Endothelial cell of umbilical vein (primary cell): ENCODE measurements at places on chromosomes 2 and 18. TPM values are rescaled to one million over a fixed set of nuclear protein-coding genes. Genes with fewer than 3 reads are reported as not detected.

The GPR39 gene
- 0.20 TPM in 1 of 2 replicates, not detected in the other for total RNA-seq

The SCYGR4 gene
- not detected in 2 replicates for total RNA-seq

The CD8B gene
- total RNA-seq, result not detected in 2 replicates

The PPP1R1C gene
- total RNA-seq, result 0.55 TPM in 1 of 2 replicates, not detected in the other

The OR6B2 gene
- total RNA-seq, result not detected in 2 replicates

The NR4A2 gene
- 1.0 and 1.8 TPM in 2 replicates for total RNA-seq

The GALNT5 gene
- not detected in 2 replicates for total RNA-seq

The TMEM17 gene
- 0.91 and 1.2 TPM in 2 replicates for total RNA-seq

The UGT1A3 gene
- total RNA-seq, result not detected in 2 replicates

The KCNG2 gene
- not detected in 2 replicates for total RNA-seq

The TLX2 gene
- total RNA-seq, result not detected in 2 replicates

The CAPN14 gene
- 0.15 and 0.23 TPM in 2 replicates for total RNA-seq

The ARHGAP28 gene
- total RNA-seq, result 21.0 and 23.4 TPM in 2 replicates

The SERPINB12 gene
- total RNA-seq, result not detected in 2 replicates

The LYG2 gene
- total RNA-seq, result not detected in 2 replicates

DNA sequence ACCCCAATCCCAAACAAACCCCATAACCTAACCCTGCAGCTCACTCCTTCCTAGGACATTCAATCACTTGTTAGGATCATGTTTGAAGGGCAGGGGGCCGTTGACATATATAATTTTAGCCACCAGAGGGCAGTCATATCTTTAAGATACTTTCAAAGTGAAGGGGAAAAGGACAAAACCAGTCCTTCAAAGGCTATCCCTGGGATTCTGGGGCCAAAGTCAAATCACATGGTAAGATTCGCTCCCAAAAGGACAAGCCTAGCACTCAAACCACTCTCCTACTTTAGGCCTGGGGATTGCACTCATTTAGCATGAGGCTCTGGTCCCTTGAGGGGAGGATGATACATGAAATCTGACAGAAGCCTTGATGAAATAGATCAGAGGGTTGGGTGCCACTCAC, 44.6 kb downstream of the HAUS1 start:
- DNase-seq, result peak; percentile 66

- DNase-seq, result no peak
These were observed 442.1 kb upstream of the TCF4 start for GRCh38 chr18:56030060-56030459.

DNA sequence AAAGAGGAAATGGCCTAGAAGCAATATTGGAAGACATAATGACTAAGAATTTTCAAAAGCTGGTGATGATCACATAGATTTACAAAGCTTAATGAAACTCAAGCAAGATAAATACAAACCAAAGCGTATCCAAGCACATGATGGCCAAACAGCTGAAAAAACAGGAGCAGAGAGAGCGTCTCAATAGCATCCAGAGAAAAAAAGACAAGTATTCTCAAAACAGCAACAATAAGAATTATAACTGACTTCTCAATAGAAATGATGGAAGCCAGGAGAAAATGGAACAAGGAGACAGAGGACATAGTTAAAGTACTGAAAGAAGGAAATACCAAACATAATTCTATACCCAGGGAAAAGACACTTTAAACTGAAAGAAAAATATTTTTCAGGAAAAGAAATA, 437.2 kb upstream of the TNP1 start:
- DNase-seq, result no peak

- no peak for DNase-seq
These were observed 30.9 kb upstream of the OSBPL6 start for GRCh38 chr2:178163395-178163794.

DNA sequence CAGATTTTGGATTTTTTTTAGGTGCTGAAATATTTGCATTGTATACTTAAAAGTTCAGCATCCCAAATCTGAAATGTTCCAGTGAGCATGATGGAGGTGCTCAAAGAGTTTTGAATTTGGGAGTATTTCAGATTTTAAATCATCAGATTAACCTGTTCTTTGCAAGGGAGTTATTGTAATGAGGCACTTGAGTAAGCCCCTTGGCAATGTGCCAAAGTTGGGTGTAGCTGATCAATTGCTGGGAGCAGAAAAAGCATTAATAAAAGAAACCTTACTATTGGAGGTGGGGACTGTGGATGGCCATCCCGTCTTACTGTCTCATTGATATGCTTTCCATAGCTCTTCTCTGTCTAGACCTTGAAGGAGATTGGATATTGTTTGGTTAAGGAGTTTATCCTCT, 28.3 kb downstream of the MALT1 start:
- no peak for DNase-seq

GRCh38 chr18:33022370-33022769, 249.5 kb upstream of the KLHL14 start:
- DNase-seq, result no peak

GRCh38 chr2:23127465-23127864, 257.5 kb upstream of the KLHL29 start:
- no peak for DNase-seq

GRCh38 chr18:12046046-12046750, 47.4 kb upstream of the ANKRD62 start:
- DNase-seq, result no peak

- DNase-seq, result no peak
These were observed 126.9 kb downstream of the NFATC1 start for GRCh38 chr18:79522451-79523205.

- DNase-seq, result no peak
These were observed 592.9 kb downstream of the SUCLG1 start for GRCh38 chr2:83866211-83866610.

GRCh38 chr2:201985728-201986462, 47.8 kb upstream of the FZD7 start:
- no peak for DNase-seq

DNA sequence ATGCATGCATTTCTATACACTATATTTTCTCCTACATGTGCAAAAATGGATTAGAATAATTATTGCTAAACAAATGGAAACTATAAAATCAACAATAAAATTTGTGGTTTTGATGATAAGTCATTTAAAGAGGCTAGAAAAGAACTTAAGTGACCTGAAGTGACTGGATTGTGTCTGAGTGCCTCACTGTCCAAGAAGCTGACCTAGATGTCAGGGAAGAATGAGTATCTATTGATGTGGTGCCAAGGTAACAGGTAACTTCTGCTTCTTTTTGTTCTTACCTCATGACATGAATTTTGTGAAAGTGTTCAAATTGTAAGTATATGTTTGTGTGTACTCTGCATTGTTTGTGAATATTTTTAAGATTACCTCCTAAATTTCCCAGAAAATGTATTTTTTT, 1623.9 kb upstream of the ACVR2A start:
- DNase-seq, result no peak

GRCh38 chr2:229083606-229084340, 187.3 kb downstream of the PID1 start:
- DNase-seq, result no peak

DNA sequence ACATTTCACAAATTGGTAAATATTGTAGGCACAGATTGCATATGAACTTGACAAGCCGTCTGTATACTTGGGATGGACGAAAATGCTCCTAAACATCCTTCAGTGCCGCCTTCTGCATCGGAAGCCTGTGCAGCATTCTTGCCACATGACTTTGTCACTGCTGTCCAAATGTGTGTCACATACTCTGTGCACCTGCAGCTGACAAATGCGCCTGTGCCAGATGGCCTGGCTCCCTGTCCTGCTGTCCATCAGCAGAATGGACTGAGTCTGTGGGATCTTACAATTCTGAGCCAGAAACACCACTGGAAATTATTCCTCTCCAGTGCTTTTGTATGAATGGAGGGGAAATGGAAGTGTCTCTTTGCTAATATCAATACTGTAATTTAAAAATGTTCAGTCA, 89.9 kb downstream of the DCDC2C start:
- DNase-seq, result no peak

DNA sequence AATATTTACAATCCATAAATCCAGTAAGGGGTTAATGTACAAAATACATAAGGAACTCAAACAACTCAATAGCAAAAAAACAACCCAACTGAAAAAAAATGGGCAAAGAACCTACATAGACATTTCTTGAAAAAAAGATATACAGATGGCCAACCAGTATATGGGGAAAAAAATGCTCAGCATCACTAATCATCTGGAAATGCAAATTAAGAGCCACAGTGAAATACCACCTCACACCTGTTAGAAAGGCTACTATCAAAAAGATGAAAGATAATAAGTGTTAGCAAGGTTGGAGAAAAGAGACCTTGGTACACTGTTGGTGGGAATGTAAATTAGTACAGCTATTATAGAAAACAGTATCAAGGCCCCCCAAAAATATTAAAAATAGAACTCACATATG, 14.6 kb downstream of the AP1S3 start:
- DNase-seq, result no peak

DNA sequence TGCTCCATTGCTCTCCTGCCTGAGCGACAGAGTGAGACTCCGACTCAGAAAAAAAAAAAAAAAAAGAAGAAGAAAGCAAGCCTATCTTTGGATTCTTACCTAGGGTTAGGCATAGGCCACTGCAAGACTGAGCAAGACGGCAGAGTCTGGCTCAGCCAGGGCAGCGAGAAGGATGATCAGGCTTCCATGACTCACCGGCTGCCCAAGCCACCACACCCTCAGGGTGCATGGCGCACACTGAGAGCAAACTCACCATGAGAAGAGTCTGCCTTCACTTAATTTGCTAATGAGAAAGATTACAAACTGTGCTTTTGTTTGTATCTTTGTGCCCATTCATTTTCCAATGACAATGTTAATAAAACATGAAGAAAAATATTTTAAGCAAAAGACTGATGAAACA, 8.2 kb downstream of the FAM110C start:
- no peak for DNase-seq

GRCh38 chr2:105806996-105807395, 62.3 kb downstream of the NCK2 start:
- DNase-seq, result no peak

- DNase-seq, result no peak
These were observed 97.4 kb upstream of the ID2 start for GRCh38 chr2:8584174-8585066.

DNA sequence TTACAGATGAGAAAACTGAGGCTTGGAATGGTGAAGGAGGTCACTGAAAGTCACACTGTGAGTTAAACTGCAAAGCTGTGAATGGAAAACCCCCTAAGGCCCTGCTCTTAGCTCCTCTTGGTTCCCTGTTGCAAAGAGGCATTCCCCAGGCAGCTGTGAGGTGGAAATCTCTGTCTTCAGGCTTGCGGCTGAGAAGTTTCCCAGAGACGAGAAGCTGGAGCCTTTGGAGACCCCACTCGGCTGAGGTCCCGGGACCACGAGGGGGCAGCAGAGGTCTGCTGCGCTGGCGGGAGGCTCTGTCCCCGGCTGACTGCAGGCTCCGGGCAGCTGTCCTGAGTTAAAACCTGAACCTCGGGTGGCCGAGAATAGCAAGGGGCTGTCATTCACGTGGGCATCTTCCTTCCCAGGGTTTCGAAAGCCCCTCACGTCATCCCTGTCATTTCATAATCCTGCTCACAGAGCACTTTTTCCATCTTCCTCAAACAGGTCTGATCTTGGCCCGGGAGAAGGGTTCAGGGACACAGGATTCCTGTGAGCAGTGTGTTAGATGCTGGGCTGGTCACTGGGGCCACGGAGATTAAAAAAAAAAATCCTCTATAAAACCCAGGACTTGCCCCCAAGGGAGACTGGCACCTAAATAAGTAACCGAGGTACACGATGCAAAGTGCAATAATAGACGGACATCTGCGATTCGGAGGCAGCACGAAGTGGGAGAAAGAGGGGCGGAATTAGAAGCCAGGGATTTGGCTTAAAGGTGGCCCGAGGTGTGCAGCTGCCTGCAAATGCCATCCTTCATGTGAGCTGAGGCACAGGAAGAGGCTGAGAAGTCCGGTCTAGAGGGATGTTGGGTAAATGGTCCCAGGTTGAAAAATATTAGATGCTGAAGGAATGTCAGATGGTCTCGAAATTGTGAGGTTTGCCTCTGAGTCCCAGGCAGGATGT, 24.6 kb upstream of the ATOH8 start:
- DNase-seq, result peak; percentile 76

GRCh38 chr2:164803776-164804466, 37.7 kb downstream of the COBLL1 start:
- no peak for DNase-seq

- no peak for DNase-seq
These were observed 69.3 kb downstream of the NRP2 start for GRCh38 chr2:205751569-205752031.

DNA sequence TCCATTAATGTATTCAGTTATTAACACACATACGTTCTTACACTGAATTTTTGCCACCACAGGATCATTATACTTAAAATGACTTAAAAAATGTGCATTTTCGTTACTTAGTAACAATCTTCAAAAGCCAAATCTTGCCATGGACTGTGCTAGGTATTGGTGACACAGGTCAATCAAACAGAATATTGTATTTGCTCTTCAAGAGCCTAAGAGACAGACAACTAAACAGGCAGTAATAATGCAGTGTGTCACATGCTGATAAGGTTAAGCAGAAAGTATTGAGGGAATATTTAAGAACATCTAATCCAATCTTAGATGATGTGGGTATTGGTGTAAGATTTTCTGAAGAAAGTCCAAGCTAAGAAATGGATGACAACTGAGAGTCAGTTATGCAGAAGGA, 56.9 kb downstream of the FBXO11 start:
- no peak for DNase-seq

DNA sequence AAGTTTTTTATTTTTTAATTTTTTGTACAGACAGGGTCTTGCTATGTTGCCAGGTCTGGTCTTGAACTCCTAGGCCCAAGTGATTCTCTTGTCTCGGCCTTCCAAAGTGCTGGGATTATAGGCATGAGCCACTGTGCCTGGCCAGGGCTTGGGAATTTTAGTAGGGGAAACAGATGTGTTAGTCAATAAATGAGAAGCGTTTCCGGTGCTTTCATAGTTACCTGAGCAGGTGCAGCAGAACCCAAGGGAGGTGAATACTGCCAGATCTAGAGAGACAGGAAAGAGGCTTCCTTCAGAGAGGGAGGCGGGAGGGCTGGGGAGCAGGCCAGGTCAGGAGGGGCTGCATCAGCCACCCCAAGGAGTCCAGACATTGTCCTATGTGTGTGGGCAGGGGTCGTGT, 30.5 kb upstream of the IMPA2 start:
- DNase-seq, result no peak

DNA sequence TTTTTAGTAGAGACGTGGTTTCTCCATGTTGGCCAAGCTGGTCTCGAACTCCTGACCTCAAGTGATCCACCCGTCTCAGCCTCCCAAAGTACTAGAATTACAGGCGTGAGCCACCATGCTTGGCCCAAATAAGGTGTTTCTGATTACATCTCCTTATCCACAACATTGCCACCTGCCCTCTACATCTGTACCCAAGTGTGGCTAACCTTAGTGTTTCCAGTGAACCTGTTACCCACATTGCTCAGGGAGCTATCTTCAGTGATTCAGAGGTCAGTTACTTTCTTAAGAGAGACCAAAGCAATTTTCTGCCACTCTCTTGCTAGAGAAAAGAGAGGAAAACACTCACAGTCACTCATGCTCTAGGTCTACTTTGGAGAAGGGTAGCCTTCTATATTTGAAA, 115.0 kb upstream of the SLC39A10 start:
- DNase-seq, result no peak
